ENCODE measurements at places on chromosomes 16 and 17.

DNA sequence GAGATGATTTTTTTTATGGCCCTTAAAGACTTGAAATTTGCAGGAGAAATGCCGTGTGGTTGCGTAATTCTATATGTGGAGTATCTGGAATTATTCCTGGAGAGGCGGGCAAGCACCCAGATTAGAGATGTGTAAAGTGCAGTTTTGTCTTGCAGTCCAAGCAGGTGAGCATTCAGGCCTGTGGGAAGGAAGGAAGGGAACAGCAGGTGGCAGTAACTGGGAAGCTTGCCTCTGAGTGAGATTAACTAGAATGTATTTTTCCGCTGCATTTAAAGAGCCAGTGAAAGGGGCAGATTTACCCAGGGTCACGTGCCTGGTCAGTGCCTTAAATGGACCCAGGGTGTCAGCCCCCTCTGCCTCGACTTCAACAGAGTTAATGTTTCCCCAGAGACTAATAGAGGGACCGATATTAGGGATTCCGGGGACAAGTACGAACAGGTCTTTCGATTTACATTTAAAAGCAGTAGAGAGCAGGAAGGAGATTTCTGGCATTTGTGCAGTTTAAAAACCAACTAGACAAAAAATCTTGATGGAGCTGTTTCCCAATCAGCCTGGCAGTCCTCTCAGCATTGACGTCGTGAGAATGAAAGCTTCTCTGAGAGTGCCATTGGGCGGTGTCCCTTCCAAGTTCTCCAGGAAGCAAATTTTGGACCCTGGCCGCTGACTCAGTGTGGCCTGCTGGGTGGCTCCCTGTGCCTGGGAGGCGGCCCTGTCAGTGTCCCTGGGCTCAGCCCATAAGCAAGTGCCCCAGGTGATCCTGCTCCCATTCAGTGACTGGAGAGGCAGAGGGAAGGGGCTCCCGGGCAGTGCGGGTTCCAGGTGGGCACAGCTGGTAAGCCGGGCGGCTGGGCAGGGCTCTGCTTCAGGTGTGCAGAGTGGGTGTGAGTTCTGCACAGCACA is 38.2 kb downstream of the KSR1 start:
- no peak for DNase-seq

DNA sequence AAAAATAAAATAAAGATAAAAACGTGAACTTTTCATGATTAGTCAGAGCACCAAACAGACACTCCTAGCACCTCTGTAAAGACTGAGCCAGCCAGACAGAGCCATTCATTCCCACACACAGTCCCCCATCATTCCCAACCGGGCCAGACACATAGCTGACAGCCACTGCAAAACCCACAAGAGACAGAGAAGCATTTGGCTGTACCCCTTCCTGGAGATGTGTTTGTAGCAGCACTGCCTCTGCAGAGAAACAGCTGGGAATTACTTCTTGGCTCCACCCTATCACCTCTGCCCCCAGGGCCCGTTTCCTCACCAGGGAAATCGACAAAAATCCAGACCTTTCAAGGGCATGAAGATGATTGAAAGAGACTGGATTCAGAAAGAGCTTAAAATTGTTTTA is 46.4 kb downstream of the MYH11 start:
- no peak for DNase-seq

GRCh38 chr16:58035356-58036170 is 10.0 kb downstream of the MMP15 start:
- DNase-seq, result no peak

DNA sequence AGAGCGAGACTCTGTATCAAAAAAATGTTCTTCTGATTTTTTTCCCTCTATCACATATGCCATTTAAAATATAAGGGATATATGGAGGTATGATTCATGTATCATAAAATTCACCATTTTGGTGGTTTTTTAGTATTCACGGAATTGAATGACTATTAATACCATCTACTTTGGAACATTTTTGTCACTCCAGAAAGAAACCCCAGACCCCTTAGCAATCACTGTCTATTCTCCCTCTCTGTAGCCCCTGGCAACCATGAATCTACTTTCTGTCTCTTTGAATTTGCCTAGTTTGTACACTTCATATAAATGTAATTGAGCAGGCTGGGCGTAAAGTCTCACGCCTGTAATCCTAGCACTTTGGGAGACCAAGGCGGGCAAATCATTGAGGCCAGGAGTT is 75.9 kb downstream of the PRKCA start:
- DNase-seq, result no peak

DNA sequence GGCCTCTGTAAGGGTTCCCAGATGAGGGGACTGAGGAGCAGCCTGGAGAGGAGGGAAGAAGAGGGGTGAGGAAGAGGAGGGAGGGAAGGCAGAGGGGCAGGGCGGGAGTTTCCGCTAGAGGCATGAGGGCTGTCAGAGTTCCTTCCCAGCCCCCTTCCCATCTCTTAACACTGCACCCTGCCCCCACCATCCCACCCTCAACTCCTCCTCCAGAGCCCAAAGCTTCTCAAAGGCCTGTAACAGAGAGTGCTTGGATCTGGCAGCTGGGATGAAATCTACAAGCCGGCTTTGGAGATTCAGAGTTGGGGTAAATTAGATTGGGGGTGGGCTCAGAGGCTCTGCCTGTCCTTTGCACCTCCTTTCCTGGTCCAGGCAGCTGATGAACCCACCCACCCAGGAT is 57.3 kb upstream of the DLX4 start:
- DNase-seq, result no peak

DNA sequence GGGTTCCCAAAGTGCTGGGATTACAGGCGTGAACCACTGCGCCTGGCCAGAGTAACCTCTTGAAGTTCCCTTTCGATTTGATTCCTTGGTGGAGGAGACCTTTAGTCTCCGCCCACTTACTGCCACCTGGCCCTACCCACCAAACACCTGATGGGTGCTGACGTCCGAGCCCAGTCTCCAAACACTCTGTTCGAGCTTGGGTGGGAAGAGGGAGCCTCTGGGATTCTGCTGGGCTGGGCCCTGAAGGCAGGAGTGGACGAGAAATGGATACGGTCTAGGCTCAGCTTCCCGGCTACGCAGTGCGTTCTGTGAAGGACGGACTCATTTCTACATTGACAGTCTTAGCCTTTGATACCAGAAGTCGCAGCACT is 870 bp upstream of the ITGA3 start:
- no peak for DNase-seq

Measured in stimulated activated CD8-positive, alpha-beta memory T cell treated with anti-CD3 and anti-CD28 coated beads, Interleukin-15, amount 100 ng/mL, for 24 hours (primary cell).